ENCODE measurements at places on chromosomes 1 and 21. TPM values are rescaled to one million over a fixed set of nuclear protein-coding genes. Genes with fewer than 3 reads are reported as not detected.

Gene FCRL1
- not detected for total RNA-seq

Gene ASAP3
- total RNA-seq: 125 TPM

Gene LEFTY1
- not detected for total RNA-seq

Gene AUNIP
- not detected for total RNA-seq

Gene TMEM61
- total RNA-seq: not detected

Gene ERICH3
- total RNA-seq: not detected

Gene ADAM30
- not detected for total RNA-seq

Gene AADACL3
- not detected for total RNA-seq

Gene SEC16B
- 8.6 TPM for total RNA-seq

Gene DMRTA2
- total RNA-seq: not detected

Gene SPRR1B
- total RNA-seq: not detected

Gene RASAL2
- total RNA-seq: 57.5 TPM

Gene WDR64
- not detected for total RNA-seq

Gene LENEP
- not detected for total RNA-seq

Gene RGSL1
- total RNA-seq: not detected

Gene HCRTR1
- not detected for total RNA-seq

Gene SPRR3
- total RNA-seq: 0.53 TPM
